ENCODE measurements at places on chromosomes 12 and 14. TPM values are rescaled to one million over a fixed set of nuclear protein-coding genes. Genes with fewer than 3 reads are reported as not detected.

Gene SDR39U1
- 15.8 TPM for total RNA-seq

Gene SLC25A21
- 1.3 TPM for total RNA-seq

Gene SNAPC1
- total RNA-seq, result 17.8 TPM

Gene ZNF705A
- 0.10 TPM for total RNA-seq

Gene VASH1
- 72.5 TPM for total RNA-seq

Gene MGAT4C
- total RNA-seq, result 0.10 TPM

Gene MYH7
- total RNA-seq, result not detected

Gene SLC6A13
- not detected for total RNA-seq

Gene RNASE1
- total RNA-seq, result 34.0 TPM

Gene ARG2
- total RNA-seq, result 18.5 TPM

Gene PRKD1
- total RNA-seq, result 8.9 TPM

Gene OR6C70
- total RNA-seq, result not detected

Gene FBRSL1
- 15.1 TPM for total RNA-seq

Gene ACSM4
- not detected for total RNA-seq

Gene ADAMTS20
- not detected for total RNA-seq

Gene RHEBL1
- 1.3 TPM for total RNA-seq

Gene IL26
- not detected for total RNA-seq

Gene SPX
- total RNA-seq, result 0.10 TPM

Gene LIN52
- 6.1 TPM for total RNA-seq

Gene GPRC5D
- not detected for total RNA-seq

Gene LMNTD1
- 0.29 TPM for total RNA-seq

Gene CFAP251
- total RNA-seq, result 2.9 TPM

Gene GLIPR1L2
- not detected for total RNA-seq

Gene ACVRL1
- 629 TPM for total RNA-seq

Gene CLEC4A
- not detected for total RNA-seq

Gene INHBC
- not detected for total RNA-seq

Gene ARF6
- total RNA-seq, result 77.2 TPM

Gene KRT75
- not detected for total RNA-seq

Data from vein endothelial cell (primary cell).